ENCODE measurements at places on chromosomes 7 and 10.

DNA sequence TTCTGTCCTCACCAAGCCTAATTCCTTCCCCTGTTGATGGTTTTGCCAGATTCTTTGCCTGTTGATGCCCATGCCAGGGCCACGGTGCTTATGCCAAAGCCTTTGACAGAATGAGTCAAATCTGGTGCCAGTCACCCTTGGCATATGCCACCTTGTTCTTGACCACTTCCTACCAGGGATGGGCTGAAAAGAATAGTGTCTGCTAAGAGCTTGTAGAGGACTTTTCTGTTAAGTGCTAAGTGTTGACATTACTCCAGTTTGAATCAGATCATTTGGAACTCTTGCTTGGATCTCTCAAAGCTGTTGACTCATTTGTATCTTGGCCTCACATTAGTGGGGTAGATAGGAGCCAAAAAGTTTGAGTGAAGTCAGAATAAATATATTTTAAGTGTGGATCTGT lies 661.2 kb downstream of the AUTS2 start:
- no peak for DNase-seq

DNA sequence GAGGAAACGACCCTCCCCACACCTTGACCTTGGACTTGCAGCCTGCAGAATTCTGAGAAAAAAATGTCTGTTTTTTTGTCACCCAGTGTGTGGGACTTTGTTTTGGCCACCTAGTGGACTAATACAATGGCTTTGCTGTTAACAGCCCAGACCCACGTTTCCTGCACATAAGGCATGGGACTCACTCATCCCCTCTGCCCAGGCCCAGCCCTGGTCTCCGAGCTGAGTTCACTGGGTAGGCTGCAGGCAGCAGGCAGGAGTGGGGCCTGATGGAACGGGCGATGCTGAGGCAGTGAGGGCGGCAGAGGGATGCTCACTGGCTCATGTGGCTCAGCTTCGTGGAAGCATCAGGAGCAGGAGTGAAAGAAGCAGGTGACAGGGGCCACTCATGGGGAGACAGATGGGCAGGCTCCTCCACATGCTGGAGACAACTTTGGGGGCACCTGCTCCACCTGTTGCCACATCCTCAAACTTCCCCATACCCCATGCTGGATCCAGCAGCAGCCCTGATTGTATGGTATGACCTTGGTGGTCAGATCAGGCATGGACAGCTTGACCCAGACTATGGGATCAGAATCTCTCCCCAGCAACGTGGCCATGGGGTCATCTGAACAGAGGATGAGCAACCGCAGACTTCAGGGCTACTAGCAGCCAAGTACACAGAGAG lies 65.8 kb upstream of the ANTXRL start:
- no peak for DNase-seq

DNA sequence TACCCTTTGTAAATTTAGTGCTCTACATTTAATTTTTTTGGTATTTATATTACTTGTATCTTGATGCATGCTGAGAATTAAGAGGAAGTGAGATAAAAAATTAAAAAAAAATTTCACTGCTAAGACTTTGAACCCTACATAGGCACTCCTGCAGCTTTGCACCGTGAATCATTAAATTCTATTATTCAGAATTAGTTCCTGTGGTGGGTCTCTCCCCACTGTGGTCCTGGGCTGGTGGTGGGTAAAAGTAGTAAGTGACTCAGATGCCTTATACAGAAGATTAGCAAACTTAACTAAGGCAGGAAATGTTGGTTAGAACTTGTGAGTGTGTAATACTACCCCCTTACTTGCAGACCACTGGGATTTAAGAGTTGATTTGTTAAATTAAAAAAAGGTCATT lies 72.6 kb downstream of the AP3M1 start:
- DNase-seq = no peak

DNA sequence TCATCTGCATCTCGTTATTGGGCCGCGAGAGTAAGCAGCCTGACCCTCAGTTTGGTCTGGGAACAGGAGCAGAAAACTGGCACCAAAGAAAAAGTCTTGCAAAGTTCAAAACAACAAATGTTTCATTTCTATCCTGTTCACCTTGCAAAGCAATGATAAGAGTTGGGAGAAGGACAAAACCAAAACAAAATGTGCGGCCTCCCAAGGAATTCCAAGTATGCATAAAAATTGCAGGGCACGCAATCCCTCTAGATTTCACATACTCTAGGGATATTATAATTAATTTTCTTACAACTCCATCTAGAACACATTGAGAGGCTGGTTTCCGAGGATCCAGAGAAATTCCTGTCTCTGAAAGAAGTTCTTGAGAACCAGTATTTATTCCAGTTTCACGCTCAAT lies 20.1 kb downstream of the CHUK start:
- no peak for DNase-seq

DNA sequence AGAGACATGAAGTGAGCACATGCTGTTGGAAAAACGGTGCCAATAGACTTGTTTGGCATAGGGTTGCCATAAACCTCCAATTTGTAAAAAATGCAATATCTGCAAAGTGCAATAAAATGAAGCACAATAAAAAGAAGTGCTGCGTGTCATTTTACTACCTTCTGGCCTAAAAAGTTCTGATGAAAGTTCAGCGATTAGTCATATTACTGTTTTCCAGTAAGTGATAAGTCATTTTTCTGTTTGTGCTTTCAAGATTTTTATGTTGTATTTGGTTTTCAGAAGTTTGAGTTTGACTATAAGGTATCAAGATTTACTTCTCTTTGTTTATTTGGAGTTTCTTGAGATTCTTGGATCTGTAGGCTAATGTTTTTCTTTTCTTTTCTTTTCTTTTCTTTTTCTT lies 16.8 kb downstream of the AOAH start:
- no peak for DNase-seq

DNA sequence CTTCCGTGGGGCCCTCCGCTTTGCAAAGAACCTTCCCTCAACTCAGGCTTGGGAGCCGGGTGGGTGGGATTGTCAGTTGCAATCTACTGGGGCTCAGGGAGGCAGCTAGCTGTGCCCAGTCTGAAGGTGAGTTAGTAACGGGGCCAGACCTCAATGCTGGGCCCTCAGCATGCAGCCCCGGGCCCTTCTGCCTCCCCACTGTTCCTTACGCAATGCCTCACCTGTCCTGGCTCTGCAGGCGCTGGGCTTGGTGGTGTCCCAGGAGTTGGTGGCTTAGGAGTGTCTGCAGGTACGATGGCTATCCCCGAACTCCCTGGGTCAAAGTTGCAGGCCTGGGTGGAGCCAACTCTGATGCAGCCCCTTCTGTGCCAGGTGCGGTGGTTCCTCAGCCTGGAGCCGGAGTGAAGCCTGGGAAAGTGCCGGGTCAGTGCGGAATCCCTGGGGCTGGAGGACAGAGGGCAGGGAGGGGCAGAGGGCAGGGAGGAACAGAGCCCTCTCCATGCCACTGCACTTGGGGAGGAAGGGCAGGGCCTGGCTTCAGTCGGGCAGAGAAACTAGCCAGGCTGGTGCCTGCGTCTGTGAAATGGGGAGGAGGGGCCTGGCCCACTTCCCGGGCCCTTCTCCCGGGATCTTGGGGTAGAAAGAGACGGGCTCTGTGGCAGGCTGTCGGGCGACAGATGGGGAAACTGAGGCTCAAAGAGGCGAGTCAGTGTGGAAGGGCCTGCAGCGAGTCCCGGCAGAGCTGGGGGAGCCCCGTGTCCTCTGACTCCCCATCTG lies 15.0 kb downstream of the ELN start:
- DNase-seq = no peak

DNA sequence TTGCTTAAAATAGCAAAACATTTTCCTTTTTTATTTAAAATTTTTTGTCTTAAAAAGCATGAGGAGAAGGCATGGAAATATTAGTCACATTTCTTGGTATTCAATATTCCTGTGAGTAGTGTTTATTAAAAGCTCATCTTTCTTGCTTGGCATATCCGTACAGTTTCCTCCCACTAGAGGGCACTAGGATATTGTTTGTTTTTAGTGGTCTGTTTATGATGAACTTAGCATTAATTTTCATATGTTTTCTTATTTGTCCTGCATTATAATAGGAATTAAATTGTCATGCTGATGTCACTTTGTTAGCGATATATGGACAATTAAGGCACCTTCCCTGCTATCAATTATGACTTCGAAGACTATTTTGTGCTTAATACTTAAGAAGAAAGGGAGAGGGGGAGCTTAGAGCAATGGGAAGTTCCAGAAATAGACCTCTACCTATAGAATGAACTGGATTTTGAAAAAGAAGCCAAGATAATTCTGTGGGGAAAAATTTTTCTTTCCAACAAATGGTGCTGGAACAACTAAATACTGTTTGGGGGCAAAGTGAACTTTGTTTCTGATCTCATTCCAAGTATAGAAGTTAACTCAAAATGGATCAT lies 91.0 kb upstream of the STRIP2 start:
- DNase-seq = no peak

DNA sequence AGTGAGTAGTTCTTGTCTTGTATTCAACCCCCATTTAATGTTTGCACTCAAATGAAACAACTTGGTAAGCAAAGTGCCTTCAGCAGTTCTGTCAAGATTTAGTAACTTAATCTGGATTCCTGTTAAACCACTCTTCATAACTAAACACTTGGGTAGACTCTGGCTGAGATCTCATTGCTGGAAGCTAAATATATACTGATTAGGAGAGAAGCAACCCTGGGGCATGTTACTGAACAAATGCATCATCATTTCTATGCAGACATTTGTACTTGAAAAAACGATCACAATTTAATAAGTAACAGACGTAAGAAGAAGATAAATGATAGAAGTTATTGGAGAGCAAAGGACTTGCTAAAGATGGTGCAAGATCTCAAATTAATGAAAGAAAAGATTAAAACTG lies 308.4 kb upstream of the POM121L12 start:
- no peak for DNase-seq

DNA sequence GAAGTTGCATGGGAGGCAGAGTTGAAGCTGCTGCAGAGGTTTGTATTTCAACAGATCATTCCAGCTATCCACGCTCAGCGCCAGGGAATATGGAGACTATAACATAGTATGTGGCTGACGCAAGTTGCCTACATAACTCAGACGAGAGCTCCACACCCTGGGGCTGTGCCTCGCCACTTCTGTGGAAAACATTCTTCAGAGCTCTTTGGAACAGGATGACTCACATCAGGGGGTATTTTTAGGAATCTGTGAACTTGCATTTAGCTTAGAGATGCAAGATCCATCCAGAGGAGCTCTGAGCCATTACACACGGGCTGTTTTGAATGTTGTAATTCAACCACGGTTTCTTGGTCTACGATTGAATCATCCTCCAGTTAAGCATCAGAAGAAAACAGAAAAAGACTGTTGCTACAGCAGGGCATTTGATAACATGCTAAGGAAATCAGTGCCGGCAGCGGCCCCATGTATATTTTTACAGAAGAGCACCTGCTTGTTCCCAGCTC lies 481.5 kb upstream of the AKR1E2 start:
- peak; percentile 71 for DNase-seq

DNA sequence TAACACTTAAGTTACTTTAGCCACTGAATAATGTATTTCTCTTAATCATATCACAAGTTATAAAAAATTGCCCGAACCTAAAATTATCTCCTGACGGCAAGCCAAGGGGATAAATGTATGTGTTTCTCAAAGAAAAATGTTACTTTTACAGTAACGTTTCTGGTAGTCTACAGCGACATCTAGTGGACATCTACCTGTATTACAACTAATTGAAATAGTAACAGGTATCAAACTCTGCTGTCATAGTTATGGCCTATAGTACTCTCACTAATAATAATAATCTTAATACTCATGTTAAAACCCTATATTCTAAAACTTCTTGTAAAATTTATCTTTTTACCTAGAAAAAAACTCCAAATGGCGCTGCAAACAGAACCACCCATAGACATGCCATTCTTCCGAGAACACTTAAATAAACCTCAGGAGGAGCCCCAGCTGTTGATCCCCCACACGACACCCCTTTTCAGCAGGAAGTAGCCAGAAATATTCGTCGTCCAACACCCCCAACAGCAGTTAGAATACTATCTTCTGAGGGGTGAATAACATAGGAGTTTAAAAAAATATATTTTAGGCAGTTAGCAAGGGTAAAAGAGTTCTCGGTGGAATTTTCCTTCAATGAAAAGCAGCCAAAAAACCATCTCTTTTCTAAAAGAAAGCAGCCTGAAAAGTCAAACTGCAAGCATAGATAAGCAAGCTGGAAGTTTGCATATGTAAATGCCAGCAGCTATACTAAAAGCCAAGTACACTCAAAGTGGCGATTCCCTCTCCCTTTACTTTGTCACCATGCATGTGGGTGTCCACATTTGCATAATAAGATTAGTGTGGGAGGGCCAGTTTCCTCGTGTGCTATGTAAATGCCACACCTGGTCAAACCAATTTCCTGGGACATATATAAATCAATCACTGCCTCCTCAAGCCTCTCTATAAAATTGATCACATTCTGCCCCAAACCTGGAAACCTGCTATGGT lies 40.5 kb upstream of the ZNF107 start:
- no peak for DNase-seq

GRCh38 chr10:50384238-50384637 lies 132.9 kb upstream of the ASAH2 start:
- no peak for DNase-seq

DNA sequence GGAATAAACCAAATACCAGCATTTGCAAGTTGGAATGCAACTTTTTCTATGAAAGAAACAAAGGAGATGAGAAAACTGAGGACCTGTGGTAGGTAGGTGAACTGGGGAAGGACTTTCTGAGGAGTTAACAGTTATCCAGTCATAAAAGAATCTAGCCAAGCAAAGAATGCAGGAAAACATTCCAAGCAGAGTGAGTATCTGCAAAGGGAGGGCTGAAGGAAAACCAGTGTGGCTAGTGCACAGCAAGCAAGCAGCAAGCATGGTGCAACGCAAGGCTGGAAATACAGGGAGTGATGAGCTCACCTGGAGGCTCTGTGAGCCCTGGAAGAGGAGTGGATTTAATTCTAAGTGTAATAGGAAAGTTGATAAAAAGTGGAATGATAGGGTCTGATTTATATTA lies 44.0 kb downstream of the RTKN2 start:
- DNase-seq = no peak

DNA sequence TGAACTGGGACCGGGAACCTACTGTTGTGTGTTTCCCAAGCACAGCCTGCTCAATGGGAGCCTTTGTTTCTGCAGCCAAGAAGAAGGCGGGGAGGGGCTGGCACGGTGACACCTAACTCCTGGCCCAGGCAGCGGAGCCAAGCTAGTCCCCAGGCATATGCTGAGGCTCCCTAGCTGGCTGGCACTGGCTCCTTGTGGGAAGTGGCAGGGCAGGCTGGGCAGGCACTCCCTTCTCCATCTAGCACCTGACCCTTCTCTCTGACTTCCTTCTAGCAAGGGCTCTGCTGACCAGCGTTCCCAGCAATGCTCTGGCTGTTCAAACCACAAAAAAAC lies 325.0 kb downstream of the PLXNA4 start:
- DNase-seq = peak; percentile 78

GRCh38 chr7:45494885-45495284 lies 79.3 kb upstream of the ADCY1 start:
- no peak for DNase-seq

GRCh38 chr10:28060031-28060607 lies 61.2 kb upstream of the ODAD2 start:
- DNase-seq = no peak

Measured in dorsolateral prefrontal cortex (tissue), 122 donors.